H1 (cell line): ENCODE measurements at places on chromosomes 6 and 20.

GRCh38 chr6:17389274-17389847 is 4.0 kb upstream of the CAP2 start:
- no peak overlapping the region for H3K4me3 ChIP-seq
- H3K36me3 ChIP-seq, result no peaks in the 10 kb centered on the region
- no peaks in the 10 kb centered on the region for H3K27me3 ChIP-seq
- DNase-seq, result no peak
- no peak overlapping the region for H3K27ac ChIP-seq

GRCh38 chr6:6646859-6647258 is 58.3 kb downstream of the LY86 start:
- H3K36me3 ChIP-seq, result no peaks in the 10 kb centered on the region
- H3K4me3 ChIP-seq, result no peak overlapping the region
- H3K27me3 ChIP-seq, result no peaks in the 10 kb centered on the region; the same call in none of the 2 replicates
- no peak for DNase-seq

GRCh38 chr6:139710556-139710955 is 336.1 kb upstream of the CITED2 start:
- H3K27ac ChIP-seq, result no peak overlapping the region
- H3K4me3 ChIP-seq, result no peak overlapping the region
- no peaks in the 10 kb centered on the region for H3K36me3 ChIP-seq
- no peaks in the 10 kb centered on the region for H3K4me1 ChIP-seq
- H3K27me3 ChIP-seq, result no peaks in the 10 kb centered on the region

DNA sequence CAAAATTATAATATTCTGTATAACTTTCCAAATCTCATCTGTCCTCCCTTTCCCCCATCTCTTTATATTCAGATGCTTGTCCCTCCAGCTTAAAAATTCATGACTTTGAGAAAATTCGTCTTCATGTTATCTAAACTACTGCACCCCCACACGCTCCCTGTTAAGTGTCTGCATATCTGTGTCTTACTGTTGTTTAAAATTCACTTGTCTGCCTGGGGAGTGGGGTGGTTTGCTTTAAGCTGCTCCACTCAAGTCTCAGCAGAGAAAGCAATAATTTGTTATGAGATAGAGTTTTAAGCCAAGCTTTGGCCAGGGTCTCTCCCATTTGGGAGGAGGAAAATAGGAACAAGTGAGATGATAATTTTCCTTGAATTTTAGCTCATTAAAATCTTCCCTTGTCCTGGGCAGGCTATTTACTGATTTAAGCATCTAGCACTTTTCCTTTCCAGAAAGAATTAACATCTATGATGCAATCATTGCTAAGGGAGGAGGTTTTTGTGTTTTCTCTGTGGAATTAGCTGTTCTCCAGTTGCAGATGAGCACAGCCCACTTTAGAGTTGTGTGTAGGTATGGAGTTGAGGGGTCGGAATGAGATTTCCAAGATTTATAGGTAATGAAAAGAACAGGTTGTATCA is 36.8 kb downstream of the MTHFD1L start:
- DNase-seq, result no peak
- no peak overlapping the region for H3K4me3 ChIP-seq
- no peak overlapping the region for H3K27ac ChIP-seq
- H3K27me3 ChIP-seq, result no peaks in the 10 kb centered on the region

DNA sequence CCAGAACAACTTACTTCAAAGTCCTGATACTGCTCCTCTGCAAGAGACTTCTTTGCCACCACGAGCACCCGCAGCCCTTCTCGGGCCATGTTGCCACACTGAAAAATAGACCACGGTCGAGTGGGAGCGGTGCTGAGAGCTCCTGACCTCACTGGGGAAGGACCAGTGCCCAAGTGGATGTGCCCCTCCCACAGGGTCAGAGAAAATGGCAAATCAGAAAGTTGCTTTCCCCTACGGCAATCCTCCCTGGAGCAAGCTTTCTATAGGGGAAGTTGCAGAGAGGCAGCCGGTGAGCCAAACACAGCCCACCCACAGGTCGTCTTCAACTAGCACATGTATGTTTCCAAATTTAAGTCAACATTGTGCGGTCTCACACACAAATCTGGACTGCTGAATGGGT is 85.1 kb upstream of the NFATC2 start:
- no peak for DNase-seq
- no peak overlapping the region for H3K4me3 ChIP-seq
- H3K27me3 ChIP-seq, result no peaks in the 10 kb centered on the region
- no peaks in the 10 kb centered on the region for H3K4me1 ChIP-seq
- H3K27ac ChIP-seq, result no peak overlapping the region
